ENCODE measurements at places on chromosomes 6 and 20.

- DNase-seq = no peak
These were observed 19.6 kb downstream of the POFUT1 start for GRCh38 chr20:32227306-32227705.

DNA sequence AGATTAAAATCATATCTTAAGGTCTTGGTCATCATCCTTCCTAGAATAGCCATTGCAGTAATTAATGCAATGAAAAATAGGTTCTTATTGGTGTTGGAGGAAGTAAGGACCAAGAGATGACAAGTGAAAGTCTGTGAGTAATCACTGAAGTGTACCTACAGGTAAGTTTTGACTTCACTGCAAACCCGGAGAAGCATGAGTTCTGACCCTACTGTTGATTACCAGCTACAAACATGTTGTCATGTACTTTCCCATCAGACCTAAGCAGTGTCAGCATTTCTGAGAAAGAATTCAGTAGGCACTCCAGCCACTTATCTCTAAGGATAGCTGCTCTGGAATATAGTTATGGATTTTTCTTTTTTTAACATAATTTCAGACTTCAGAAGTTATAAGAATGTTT is 280.9 kb downstream of the ZFAND3 start:
- no peak for DNase-seq

DNA sequence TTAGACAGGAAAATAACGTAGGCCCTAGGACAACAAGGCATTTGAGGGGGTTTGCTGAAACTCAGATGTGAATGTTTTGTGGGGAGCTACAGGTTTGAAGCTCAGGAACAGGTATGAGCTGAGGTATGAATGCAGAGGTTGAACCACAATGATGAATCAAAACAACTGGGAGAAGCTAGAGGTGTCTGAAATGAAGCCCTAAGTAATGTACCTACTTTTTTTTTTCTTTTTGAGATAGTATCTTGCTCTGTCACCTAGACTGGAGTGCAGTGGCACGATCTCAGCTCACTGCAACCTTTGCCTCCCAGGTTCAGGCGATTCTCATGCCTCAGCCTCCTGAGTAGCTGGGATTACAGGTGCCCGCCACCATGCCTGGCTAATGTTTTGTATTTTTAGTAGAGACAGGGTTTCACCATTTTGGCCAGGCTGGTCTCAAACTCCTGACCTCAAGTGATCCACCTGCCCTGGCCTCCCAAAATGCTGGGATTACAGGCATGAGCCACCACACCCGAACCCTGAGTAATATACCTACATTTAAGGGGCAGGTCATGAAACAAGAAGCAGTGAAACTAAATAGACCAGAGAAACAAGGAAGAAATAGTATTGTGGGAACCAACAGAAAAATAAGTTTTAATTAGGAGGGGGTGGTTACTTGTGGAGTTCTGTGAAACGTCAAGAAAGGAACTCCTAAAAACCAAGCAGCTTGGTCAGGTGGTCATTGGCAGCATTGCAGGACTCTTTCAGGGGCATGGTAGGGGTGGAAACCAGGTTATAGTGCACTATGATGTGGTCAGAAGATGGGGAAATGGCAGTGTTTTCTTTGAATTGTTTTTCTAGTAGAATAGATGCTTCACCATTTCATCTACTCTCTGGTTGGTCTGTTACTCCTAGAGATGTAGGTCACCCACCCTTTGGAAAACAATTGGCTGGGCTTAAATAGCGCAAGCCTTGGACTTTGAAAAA is 138.1 kb downstream of the CD164 start:
- DNase-seq = no peak

DNA sequence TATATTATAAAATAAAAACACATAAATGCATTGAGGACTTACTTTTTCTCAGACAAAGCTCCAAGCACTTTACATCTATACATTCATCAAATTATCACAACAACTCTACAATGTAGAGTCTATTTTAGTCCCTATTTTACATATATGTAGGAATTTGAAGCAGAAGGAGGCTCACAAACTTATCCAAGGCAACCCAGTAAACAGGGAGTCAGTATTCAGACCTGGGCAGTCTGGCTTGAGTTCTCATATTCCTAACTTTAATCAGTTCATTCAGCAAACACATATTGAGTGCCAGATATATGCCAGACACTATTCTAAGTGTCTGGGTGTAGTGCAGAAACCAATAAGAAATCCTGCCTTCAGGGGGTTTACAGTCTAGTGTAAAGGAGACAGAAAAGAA is 129.2 kb downstream of the C6orf58 start:
- DNase-seq = no peak

DNA sequence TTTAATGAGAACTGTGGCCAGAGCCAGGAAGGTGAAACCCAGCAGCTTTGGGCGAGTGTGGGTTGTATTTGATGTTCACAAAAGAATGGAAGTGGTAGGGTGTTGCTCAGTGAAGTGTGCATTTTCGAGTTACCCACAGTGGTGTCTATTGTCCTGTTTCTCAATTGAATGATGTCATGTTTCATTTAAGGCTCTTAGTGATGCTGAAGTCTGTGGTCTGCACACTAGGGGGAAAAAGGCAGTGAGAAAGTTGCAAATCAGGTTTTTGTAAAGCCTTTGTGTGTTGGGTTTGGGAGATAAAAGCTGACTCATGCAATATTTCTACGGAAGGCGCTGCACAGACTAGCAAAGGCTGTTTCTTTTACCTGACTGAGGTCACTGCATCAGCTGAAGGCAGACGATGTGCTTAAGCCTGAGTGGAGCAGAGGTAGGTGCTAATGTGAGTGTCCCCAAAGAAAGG is 121.1 kb downstream of the PLEKHG1 start:
- DNase-seq = no peak

- no peak for DNase-seq
These were observed 10.1 kb downstream of the MAP3K5 start for GRCh38 chr6:136782021-136782770.
